ENCODE measurements at places on chromosomes 1 and 21.

- DNase-seq, result peak; percentile 77
Measured at GRCh38 chr1:204258213-204259115, 44.7 kb upstream of the GOLT1A start.

DNA sequence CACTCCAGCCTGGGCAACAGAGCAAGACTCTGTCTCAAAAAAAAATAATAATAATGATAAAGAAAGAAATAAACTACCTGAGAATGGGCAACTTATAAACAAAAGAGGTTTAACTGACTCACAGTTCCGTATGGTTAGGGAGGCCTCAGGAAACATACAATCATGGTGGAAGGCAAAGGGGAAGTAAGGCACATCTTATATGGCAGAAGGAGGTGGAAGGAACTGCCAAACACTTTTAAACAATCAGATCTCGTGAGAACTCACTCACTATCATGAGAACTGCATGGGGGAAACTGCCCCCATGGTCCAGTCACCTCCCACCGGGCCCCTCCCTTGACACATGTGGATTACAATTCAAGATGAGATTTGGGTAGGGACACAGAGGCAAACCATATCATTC lies 6.3 kb upstream of the EGLN1 start:
- DNase-seq, result no peak

DNA sequence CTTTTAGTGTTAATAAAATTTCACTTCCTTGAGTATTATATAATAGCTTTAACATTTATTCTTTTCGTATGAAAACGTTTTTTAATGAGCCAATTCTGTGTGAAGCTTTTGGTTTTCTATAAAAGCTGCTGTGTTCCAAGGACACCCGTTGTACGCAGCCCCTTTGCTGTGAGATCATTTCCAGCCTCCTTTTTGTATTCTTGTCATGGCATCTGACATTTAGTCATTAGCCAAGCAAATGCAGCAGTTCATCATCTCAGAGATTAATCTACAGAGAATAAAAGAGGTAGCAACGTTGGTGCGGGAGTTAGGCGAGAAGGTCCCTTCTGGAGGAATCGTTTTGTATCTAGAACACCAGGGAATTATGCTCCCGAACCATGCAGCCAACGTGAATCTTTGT lies 1.3 kb upstream of the UMODL1 start:
- DNase-seq, result no peak

GRCh38 chr1:223616586-223616985 lies 48.9 kb downstream of the CAPN8 start:
- DNase-seq, result no peak

DNA sequence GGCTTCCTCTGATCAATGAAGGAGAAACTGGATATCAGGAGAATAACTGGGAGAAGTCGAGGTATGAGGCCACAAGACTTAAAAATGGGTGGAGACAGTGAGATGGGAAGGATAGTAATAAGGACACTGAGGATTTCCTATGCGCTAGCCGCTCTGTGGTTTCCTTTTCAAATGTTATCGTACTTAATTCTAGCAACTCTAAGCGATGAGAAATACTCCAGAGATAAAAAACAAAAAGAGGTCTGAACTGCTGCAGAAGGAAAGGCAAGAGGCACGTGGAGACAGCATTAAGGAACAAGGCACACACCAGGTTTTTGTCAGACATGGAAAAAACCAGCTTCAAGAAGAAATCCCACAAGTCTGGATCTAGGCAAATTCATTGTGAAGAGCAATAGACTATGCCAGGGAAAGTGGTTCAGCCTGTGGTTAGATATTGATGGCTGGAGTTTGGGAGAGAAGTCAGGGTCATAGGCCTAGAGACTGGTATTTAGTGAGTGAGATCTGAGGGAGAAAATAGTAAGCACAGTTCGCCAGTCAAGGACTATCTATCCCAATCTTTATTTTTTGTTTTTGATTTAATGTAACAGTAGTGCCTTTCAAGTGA lies 5.3 kb downstream of the CLCA2 start:
- DNase-seq, result no peak

GRCh38 chr1:59173721-59174120 lies 123.2 kb upstream of the FGGY start:
- no peak for DNase-seq

DNA sequence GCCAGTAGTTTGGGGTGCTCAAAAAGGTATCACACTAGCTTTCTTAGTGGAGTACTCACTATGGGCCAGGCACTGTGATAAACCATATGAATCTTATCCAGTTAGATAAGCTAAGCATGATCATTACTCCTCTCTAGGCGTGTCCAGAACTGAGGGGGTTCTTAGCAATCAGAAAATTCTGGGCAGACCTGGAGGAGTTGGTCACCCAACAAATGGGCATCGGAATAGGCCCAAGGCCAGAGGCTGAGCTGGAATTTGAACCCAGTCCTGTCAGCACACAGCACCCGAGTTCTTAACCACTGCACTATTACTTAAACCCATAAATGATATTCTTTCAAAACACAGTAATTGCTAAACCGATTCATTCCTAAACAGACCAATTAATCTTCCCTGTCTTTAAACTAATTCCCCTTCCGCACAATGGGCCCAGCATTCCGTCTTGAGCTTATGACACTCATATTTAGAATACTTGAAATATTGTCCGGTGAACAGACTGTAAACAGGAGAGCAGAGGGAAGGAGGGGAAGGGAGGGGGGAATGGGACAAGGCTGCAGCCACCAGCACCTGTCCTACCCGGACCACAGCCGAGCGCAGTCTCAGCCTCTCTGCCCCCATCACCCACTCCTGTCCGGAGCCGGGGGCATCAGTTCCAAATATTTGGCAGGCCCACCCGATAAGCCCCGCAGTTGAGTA lies 113.0 kb upstream of the GADD45A start:
- DNase-seq, result no peak

- DNase-seq, result no peak
Measured at GRCh38 chr1:159882527-159882862, 17.5 kb downstream of the CFAP45 start.

DNA sequence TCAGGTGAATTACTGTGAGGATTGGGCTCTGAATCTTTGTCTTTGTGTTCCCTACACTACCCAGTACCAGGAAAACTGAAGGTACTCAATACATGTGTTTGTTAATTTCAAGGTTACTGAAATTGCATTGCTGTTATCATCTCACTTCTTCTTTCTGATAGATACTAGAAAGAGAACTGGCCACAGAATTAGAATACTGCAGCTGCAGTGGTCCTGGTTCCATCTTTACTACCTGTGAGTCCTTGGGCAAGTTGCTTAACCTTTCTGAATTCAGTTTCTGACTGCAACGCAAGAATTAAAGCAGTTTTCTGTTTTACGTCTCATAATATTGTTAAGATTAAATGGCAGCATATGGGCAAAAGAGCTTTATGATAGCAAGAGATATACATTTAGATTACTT lies 263.5 kb downstream of the LMO4 start:
- no peak for DNase-seq

GRCh38 chr21:36768496-36768895 lies 69.6 kb downstream of the SIM2 start:
- no peak for DNase-seq

All from kidney (tissue), 22 donors.